ENCODE measurements at places on chromosomes 3 and 15.
A peak's percentile ranks its signal among the peaks of the same experiment; 100 is the strongest.

DNA sequence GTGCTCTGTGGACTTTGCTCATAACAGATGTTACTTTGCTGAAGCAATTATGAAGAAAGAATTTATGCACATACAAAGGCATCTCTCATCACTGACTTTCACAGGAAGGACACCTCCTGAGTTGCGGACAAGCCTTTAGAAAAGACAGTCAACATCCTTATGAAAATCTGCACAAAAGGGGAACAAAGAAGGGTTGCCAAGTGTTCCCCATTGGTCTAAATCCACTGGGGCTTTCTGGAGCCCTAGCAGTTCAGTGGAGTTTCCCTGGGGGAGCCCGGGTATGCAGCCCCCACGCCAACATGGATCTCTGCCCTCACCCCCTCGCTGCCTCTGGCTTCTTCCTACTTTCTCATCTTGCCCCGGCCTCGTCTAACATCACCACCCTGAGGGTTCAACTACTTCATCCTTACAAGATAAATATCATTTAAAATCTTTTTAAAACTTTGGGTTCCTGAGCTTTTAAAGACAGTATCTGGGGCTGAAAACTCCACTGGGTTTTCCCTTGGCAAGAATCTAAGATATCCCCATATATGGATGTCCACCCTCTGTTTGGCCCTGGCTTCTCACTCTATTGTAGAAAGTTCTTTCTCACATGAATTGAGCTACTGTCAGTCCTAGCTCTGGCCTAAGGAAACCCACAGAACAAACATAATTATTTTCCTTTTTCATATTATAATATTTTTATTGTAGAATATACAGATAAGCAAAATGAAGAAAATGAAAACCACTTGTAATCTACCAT is 207.9 kb upstream of the RGMA start:
- DNase-seq, result no peak

GRCh38 chr3:151579571-151580270 is 118.9 kb upstream of the IGSF10 start:
- DNase-seq, result no peak

- no peak for DNase-seq
Measured at GRCh38 chr3:190088890-190089289, 31.8 kb downstream of the P3H2 start.

DNA sequence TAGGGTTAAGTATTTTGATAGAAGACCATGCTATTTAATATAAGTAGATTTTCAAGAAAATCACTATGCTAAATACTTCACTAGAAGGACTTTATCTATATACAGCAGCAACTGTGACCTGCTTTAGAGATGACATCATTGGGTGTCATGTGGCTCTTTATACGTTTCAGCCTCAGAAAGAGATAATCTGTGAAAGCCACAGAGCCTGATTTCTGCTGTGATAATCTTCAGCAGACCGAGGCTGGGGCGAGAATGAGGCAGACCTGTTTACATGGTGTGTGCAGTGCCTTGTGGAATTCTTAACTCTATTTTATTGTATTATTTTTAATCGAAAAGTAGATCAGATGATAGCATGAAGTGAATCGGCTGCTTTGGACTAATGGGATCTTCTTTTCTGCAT is 471.2 kb downstream of the MFSD1 start:
- DNase-seq, result no peak

GRCh38 chr3:30357897-30358296 is 248.5 kb upstream of the TGFBR2 start:
- no peak for DNase-seq

DNA sequence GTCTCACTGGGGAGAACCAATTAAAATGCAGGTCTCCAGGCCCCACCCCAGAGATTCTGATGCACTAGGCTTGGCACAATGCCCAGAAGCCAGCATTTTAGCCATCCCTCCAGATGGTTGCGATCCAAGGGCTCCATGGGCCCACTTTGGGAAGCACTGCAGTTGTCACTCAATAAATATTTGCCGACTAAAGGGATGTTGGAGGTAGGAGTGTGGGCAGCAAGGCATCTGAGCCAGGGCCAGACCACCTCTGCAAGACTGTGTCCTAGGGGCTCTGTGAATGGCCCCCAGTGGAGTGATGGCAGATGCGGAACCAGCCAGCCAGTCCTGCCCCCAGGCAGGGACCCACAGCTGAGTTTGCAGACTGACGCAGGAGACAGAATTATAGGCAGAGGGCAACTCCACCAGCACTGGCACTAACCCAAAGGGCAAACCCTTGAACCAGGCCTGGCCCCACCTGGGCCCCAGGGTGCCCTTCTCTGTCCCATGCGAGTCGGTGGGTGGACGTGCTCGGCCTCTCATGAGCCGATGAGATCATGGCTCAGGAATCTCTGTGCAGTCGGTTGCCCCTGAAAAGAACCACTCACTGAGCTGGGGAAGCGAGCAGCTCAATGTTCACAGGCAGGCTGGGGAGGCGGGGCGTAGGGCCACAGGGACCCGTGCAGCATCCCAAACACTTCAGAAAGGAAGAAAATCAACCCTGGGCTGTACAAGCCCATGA is 49.7 kb downstream of the SEMA5B start:
- no peak for DNase-seq

GRCh38 chr15:59299929-59300617 is 72.6 kb downstream of the MYO1E start:
- DNase-seq, result peak; percentile 83

- no peak for DNase-seq
Measured at GRCh38 chr15:47203993-47204392, 513.3 kb upstream of the SEMA6D start.

- no peak for DNase-seq
Measured at GRCh38 chr15:100495861-100496260, 32.9 kb downstream of the CERS3 start.
